ENCODE measurements at places on chromosomes 3 and 15.

DNA sequence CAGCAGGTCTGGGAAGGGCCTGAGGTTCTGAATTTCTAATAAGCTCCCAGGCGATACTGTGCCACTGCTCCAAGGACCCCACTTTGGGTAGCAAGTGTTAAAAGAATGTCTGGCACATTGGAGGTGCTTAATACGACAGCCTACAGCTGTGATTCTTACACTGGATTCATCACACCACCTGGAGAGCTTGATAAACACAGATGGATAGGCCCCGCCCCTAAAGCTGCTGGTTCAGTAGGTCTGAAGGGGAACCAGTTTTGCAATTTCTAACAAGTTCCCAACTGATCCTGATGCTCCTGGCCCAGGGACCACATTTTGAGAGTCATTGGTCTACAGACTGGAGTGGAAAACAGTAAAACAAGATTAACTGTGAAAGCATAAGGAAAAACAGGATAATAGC is 124.8 kb upstream of the ST8SIA2 start:
- DNase-seq = no peak

GRCh38 chr15:60718661-60719069 is 239.7 kb upstream of the ICE2 start:
- DNase-seq = no peak

GRCh38 chr3:159273608-159274007 is 471.8 kb downstream of the MFSD1 start:
- DNase-seq = no peak

- DNase-seq = no peak
Observed at GRCh38 chr15:27448986-27449385, 478.0 kb downstream of the GABRG3 start.

- DNase-seq = no peak
Observed at GRCh38 chr3:56858331-56858730, 56.6 kb upstream of the ARHGEF3 start.

DNA sequence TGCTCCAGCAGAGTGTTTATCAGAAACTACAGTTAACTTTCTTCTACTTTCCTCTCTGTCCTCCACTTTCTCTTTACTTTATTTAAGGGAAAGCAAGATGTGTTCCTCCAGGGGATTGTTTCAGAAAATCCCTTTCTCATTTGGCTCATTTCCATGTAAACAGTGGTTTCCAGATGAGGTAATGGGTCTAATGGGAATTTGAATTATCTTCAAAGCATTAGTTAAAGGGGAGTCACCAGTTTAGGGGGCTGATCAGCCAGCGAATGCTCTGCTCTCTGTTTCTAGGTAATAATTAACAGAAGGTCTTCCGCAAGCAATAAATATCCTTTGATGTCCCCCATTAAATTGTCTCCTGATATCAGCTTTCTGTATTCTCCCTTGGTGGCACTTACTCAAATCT is 30.4 kb upstream of the ZNF639 start:
- DNase-seq = no peak

- no peak for DNase-seq
Observed at GRCh38 chr15:73892446-73893226, 19.3 kb downstream of the TBC1D21 start.

- DNase-seq = no peak
Observed at GRCh38 chr15:27426805-27427204, 455.8 kb downstream of the GABRG3 start.

- no peak for DNase-seq
Observed at GRCh38 chr3:11480663-11481298, 162.9 kb downstream of the VGLL4 start.

DNA sequence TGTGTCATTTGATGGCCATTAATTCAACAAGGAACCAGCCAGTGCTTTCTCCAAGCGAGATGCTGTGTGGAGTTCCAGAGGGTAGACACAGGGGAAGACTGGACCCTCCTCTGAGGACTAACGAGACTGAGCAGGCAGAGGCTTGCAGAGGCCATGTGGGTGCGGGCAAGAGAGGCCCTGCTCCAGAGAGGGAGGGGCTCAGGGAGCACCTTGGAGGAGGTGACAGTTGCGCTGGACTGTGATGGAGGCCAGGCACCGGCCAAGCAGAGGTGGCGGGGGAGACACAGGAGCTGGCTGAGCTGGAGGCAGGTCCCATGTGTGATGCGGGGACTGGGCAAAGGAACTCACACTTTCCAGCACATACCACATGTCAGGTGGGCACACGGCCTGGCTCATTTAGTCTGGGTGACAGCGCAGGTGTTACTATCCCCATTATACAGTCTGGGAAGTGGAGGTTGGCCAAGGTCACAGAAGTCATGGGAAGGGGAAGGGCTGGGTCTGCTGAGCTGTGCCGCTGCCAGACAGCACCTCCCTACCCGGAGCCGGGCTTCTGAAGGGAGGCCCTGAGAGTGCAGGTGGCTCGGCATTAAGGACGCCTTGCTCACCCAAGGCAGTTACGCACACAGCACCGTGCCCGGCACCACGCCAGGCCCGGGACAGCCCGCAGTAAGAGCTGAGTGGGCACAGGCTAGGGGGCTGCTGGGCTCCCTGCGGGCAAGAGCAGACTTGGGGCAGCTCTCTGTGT is 3.7 kb downstream of the MELTF start:
- DNase-seq = no peak

GRCh38 chr3:37219266-37219665 is 44.9 kb upstream of the LRRFIP2 start:
- no peak for DNase-seq

- no peak for DNase-seq
Observed at GRCh38 chr3:188567478-188568195, 413.7 kb downstream of the LPP start.

GRCh38 chr3:127074900-127075360 is 92.0 kb downstream of the PLXNA1 start:
- DNase-seq = no peak

GRCh38 chr3:156474560-156475389 is 80.1 kb downstream of the SSR3 start:
- DNase-seq = no peak

DNA sequence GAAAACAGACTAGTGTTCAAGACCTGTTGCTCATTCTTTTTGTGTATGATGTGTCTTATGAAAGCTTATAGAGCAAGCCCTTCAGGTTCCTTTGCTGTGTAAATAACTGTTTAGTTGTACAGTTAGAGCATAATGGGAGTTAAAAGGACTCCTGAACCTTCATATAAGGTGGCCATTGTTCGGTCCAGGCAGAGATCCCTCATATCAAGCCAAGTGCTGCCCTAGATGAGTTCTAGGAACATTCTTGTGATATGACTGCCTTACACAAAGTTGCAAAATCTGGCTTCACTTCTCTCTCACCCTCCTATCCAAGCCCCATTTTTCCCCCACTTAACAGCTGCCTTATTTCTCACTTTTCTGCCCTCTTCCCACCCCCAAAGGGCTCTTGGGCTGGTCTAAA is 26.9 kb downstream of the GYG1 start:
- no peak for DNase-seq

- DNase-seq = no peak
Observed at GRCh38 chr15:57019496-57020160, 101.2 kb downstream of the TCF12 start.

DNA sequence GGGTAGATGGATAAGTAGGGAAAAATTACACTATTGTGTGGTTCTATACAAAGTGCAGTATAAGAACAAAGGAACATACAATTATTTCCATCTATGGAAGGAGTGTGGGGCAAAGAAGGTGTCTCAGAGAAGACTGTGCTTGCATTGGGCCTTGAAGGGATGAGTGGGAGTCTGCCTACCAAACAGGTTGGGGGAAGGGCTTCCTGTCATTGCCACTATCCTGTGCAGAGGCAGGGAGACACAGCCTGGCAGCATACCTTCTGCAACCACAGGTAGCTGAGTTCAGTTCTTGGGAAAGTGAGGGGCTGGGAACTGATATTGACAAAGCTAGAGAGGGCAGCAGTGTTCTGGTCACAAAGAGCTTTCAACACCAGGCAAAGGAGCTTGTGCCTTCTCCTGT is 3.4 kb downstream of the TIMP4 start:
- no peak for DNase-seq

DNA sequence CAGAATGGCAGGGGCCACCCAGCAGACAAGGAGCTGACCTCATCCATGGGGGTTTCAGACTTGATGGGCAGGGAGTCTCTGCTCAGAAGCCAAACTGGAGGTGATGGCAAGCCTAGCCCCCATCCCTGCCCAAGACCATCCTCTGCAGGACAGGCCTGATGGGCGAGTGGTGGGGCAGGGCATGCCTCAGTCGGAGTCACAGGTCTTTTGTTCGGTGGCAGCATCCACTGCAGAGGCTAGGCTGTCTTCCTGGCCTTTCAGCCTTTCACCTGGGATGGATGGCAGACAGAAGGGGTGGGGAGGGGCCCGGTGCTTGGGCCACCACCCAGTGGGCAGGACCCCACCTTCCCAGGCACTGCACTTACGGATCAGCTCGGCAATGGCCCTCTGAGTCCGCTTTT is 44.4 kb downstream of the PTH1R start:
- no peak for DNase-seq

DNA sequence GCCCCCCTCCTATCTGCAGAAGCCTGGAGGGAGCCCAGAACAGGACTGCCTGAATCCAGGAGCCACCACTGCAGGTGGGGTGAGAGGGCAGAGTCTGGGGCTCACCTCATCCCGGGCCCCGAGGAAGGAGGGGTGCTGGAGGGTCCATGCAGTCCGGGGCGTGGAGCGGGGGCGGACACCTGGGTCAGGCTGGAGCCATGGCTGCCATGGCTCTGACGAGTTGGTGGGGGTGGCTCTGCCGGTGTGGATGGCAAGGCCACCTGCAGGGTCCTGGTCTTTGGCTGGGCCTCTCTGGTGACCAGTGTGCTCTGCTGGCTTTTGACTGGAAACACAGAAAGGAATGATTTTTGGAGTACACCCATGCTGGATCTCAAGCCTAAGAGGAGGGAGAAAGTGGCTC is 47.4 kb downstream of the DZIP1L start:
- DNase-seq = no peak

DNA sequence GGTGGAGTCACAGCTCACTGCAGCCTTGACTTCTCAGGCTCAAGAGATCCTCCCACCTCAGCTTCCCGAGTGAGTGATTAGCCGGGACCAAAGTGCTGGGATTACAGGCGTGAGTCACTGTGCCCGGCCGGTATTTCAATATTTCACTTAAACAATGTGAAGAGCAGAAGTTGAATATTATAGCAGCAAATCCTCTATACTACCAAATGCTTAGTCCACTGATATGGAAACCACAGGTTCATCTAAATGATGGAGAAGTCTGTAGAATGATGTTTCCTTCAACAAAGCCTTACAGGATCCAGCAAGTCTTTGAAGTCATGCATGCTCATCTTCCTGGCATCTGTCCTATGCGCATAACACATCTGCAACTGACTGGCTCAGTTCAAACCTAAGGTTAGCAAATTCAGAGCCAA is 20.3 kb upstream of the UACA start:
- no peak for DNase-seq

DNA sequence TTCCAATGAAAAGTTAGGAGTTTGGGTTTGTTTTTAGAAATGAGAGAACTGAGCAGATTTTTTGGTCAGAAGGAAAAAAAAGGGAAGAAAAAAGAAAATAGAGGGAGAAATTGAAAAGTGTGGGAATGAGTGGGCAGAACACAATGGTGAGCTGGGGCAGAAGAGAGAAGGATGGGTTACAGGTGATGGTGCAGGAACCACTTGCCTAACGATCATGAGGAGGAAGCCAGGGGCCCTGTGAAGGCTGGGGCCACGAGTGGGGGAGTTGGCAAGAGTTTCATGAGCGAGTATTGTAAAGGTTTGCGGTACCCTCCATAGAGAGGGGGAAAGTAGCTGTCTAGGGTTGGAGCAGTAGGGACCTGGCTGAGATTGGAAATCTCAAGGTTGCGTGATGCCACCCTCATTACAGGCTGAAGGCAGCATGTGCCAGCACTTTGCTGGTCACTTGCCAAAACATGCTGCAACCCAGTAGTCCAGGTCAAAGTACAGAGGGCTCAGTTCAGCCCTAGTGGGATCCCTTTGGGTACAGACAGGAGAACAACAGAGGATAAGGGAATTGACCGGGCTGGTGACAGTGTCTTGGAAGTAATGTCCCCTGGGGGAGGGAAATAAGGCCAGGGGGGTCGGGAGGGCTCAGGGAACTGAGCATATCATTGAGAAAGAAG is 6.6 kb downstream of the IVD start:
- DNase-seq = no peak

DNA sequence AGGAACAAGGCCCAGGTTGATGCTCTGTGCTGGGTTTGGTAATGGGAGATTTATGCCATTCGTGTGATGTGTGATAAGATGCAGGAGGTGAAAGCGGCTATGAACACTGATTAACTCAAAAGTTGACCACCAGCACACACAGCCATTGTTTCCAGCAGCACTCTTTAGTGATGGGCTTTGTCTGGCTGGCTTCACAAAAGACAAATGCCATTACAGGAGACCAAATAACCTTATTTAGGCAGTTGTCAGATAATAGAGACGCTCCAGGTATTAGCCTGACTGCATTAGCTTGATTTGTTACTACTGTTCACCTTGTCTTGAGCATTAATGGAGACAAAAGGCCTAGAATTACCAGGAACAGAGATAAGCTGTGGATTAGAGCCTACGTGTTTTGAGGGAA is 5.1 kb downstream of the HESX1 start:
- DNase-seq = no peak

- DNase-seq = no peak
Observed at GRCh38 chr3:74691946-74692345, 77.5 kb upstream of the CNTN3 start.

DNA sequence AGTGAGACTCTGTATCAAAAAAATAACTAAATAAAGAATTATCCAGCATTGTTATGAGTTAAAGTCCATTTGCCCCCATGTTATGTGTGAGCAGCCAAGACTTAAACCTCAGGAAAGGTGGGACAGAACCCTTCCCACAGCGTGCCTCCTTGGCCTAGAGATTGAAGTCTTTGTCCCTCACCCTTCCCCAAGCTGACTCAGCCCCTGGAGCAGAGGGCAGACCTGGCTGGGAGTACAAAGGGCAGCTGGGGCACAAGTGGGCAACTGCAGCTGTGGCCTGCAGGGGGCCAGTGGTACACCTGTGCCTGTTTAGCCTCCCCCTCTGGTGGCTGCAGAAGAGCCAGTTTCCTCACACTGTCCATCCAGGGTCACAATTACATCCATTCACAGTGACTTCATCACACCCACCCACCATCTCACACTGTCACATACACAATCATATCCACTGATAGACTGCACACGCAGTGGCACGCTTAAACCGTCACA is 940 bp upstream of the ACY1 start:
- no peak for DNase-seq

DNA sequence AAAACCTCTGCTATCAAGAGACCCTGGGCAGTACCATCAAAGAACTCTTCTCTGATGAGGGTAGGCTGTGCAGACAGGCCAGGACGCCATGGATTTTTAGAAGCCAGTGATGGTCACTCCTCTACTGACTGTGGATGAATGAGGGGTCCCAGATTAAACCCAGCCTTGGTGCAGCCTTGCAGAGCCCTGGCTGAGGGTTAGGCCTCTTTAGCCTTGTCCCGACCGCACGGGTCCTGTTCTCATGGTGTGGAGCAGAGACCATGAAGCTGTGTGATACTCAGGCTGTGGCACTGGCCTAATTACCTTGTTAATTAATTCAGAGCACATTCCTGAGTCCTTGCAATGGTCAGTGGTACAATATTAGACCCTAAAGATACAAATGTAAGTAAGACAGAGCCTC is 71.7 kb downstream of the FBN1 start:
- DNase-seq = no peak

Measured in cortex of kidney (tissue), 1 donor.